ENCODE measurements at places on chromosomes 16 and 17. TPM values are rescaled to one million over a fixed set of nuclear protein-coding genes. Genes with fewer than 3 reads are reported as not detected.

The HCRT gene
- not detected for total RNA-seq

The MPP3 gene
- 0.95 TPM for total RNA-seq

The SCIMP gene
- not detected for total RNA-seq

The ARHGAP27 gene
- total RNA-seq = 31.4 TPM

The NGFR gene
- total RNA-seq = under 0.01 TPM

Data from dermis lymphatic vessel endothelial cell (primary cell).